ENCODE measurements at places on chromosomes 16 and 17.
A peak's percentile ranks its signal among the peaks of the same experiment; 100 is the strongest.

DNA sequence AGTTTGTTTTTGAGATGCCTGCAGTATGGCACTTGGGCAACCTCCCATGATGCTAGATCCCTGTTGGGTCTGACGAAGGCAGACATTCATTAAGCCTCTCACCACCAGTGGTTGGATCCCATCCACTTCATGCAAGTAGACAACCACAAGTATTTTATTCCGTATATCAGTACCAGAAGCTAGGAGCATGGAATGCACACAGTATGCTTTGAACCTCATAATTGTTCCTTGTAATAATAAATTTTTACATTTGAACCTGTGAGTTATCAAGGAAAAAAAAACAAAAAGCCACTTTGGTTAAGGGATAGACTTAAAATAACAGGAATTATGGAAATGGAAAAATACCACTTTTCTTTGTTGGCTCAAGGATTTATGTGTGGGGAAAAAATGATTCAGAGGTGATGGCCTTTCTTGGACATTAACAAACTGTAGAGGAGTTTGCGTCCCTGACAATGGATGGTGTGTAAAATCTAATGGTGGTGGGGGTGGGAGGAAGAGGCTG is 107.1 kb upstream of the KCNJ16 start:
- peak; percentile 53 for DNase-seq

- no peak for DNase-seq
These were observed 27.9 kb upstream of the CEP20 start for GRCh38 chr16:15916323-15916722.

DNA sequence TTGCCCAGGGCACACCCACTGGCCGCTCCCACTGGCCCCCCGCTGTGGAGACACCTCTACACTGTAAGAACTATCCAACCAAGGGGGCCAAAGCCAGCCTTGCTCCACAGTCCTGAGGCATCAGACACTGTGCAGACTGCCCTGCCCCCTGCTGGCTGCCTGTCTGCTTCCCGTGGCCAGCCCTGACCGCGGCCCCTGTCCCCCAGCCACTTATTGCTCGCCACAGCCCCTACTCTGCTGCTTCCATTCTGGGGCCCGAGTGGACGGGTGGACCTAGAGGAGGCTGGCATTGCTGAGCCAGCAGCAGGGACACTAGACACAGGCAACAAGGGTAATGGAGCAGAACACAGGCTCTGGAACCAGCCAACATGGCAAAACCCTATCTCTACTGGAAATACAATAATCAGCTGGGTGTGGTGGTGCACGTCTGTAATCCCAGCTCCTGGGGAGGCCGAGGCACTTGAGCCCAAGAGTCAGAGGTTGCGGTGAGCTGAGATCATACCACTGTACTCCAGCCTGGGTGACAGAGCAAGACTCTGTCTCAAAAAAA is 19.7 kb upstream of the LRRC37A3 start:
- no peak for DNase-seq

GRCh38 chr17:78397681-78398101 is 19.2 kb downstream of the PGS1 start:
- DNase-seq: no peak

DNA sequence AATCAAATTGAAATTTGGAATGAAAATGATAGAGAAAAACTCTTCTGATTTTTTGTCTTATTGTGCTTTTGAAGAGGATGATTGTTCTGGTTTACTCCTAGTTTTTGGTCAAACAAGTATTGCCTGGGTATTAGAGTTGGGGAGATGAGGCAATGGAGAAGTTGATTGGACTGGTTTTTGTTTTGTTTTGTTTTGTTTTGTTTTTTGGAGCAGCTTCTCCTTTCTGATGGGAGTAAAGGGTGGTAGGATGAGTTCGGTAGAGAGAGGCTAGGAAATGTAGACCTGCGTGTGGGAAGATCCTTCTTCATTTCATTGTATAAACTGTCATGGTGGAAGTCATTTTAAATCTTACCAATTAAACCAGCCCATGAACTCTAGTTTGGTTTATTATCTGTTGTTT is 17.7 kb downstream of the ATP6V0A1 start:
- no peak for DNase-seq

- no peak for DNase-seq
These were observed 32.8 kb downstream of the DNAH2 start for GRCh38 chr17:7750321-7750821.

GRCh38 chr16:3000540-3000939 is 12.2 kb upstream of the CLDN9 start:
- no peak for DNase-seq

- no peak for DNase-seq
These were observed 23.3 kb downstream of the ATP6V0D1 start for GRCh38 chr16:67457611-67458010.
